ENCODE measurements at places on chromosomes 7 and 10.

DNA sequence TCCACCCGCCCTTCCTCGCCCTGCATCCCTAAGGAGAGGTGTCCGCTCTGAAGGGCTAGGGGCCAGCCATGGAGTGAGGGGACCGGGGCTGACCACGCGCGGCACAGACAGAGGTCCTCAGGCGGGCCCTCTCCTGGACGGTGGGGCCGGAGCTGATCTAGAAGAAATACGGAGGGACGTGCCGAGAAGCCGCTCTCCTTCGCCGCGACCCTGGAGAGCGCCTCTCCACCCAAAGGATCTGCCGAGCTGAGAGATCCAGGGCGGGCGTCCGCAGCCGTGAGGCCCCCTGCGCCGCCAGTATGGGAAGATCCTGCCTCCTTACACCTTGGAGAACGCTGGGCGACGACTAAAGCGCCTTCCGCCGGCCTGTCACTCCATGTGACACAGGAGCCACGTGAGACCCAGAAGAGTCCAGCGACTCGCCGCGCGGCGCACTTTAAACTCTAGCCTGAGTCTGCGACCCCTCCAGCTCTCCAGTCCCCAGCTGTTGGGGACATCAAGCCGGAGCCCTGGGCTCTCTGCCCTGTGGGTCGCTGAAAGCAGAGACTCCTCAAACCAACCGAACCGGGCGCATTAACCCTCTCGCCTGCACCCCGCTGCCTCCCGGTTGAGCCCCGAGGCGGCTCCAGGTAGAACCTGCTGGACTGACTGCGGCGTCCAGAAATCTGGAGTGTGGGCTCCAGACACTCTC, 1.5 kb upstream of the SFMBT2 start:
- no peak for DNase-seq

GRCh38 chr7:110224643-110225042, 866.3 kb upstream of the LRRN3 start:
- no peak for DNase-seq

- DNase-seq = no peak
Measured at GRCh38 chr7:4700577-4701235, 18.6 kb downstream of the FOXK1 start.

GRCh38 chr7:116777651-116778281, 84.6 kb upstream of the CAPZA2 start:
- DNase-seq = no peak

DNA sequence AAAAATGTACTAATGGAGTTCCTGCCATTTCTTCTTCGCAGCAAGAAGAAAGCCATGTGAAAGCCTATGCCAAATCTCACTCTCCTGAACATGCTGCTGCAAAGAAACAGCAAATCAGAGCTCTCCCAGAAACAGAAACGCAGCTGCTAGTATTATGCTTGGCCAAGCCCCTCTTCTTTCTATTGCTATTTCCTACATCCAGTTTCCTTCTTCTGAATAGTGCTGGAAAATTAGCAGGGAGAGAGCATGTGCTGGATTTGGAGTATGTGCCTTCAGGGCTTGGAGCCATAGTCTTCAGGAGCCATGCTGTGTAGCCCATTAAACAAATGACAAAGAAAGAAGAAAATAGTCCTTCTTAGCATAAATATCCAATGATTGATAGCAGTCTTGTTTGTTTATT, 852.0 kb upstream of the PHF14 start:
- DNase-seq = no peak

DNA sequence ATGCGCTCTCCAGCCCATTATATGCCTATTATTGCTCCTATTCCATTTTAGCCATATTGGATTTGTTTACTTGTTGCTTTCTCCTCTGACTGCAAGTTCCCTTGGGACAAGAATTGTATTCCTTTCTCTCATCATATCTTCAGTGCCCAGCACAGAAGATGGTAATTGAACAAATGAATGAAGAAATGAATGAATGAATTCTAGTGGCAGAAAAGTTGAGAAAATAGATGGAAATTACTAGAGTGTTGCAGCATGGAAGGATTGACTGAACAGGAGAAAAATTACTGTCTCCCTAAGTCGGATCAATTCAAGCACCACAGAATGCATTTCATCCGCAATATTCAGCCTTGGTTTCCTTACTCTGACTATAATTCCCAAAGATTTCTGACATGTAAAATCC, 1243.2 kb downstream of the SORCS1 start:
- no peak for DNase-seq

DNA sequence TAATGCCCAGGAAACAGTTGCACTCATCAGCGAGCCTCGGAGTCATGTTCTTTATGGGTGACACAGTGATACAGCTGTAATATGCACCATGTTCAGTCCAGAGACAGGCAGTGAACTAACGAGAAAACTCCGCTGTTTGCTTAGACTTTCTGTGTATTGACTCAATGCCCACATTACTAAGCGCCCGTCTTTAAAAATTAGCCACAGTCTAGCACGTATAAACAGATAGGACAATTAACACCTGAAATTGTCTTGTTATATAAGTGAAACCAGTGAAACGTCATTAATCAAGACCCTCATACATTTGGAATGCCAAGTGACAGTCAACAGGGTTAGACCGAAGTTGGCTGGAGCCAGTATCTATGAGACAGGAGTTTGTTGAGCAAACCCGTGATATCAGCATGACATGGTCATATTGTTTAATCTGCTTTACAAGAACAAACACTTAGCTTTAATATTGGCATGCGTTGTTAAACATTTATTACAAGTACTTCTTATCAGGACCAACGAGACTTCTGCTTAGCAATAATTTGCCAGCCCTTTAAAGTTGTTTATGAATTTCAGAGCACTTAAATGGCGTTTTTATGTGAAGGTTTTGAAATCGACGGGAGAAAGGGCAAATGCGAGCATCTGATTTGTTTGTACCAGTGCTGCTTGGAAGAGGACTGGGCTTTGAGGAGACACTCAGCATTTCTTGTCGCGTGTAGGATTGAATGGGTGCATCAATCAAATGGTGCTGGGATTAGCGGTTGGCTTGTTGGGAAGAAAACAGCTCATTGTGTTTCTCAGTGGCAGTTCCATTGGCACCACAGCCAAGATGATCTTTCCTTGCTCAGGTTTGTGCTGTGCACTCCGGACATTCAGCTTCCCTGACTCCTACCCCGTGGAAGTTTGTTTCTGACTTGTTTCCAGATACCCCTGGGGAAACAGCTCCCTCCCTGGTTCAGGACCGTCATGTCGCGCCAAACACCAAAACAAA, 56.3 kb downstream of the CAMK1D start:
- DNase-seq = no peak

- DNase-seq = no peak
Measured at GRCh38 chr7:142916508-142916907, 17.0 kb downstream of the TRPV5 start.

DNA sequence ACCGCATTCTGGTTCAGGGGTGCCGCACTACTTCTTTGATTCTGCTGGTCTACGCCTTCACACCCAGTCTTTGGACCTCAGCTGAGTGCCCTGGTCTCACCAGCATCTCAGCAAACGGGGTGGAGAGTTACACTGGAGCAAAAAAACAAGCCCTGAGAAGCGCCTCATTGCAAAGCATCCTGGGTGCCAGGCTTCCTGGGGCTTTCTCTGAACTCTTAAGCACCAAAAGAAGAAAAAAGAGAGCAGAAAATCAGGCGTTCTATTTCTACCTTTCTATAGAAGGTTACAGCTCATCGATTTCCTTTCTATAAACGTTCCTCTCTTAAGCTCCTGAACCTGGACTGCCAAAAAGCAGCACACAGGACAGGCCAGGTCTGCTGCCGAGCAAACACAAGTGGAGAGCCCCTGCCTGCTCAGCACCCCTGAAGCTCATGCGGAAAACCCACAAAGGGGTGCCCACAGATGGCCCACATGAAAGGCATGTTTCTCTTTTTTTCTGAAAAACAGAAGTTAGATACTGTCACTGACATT, 217.9 kb downstream of the SFMBT2 start:
- DNase-seq = peak; percentile 18

GRCh38 chr7:69412331-69413146, 185.7 kb upstream of the AUTS2 start:
- no peak for DNase-seq

DNA sequence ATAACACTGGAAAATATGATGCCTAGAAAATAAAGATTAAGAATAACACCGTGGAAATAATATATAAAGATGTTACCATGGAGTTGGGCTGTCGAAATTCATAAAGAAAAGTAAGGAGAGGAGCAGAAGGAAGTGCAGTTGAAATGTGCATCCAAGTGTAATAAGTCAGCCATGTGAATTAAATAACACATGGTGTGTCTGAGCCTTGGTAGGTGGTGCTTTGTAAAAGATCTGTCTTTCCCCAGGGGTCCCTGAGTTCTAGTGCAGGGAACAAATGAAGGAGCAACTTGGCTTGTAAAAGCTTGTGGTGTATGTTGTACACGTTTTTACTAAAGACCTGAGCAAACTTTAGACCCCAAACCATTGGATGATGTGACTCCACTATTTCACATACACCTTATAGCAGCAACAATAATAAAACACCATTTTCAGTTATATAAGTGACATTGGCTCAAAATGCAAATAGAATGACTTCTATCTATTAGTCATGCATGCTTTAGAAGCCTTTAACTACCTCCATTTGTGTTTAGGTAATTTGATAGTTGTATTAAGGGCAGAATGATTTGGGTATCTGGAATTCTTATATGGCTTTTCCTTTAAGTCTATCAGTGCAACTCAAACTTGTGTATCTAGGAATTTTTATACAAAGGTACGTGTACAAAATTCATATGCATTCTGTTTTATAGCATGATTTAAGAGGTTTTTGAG, 11.3 kb downstream of the STARD3NL start:
- no peak for DNase-seq

- no peak for DNase-seq
Measured at GRCh38 chr10:127344346-127344745, 148.0 kb upstream of the INSYN2A start.

- no peak for DNase-seq
Measured at GRCh38 chr10:71241830-71242621, 29.7 kb downstream of the UNC5B start.

GRCh38 chr7:111051832-111052231, 39.1 kb upstream of the LRRN3 start:
- DNase-seq = no peak

DNA sequence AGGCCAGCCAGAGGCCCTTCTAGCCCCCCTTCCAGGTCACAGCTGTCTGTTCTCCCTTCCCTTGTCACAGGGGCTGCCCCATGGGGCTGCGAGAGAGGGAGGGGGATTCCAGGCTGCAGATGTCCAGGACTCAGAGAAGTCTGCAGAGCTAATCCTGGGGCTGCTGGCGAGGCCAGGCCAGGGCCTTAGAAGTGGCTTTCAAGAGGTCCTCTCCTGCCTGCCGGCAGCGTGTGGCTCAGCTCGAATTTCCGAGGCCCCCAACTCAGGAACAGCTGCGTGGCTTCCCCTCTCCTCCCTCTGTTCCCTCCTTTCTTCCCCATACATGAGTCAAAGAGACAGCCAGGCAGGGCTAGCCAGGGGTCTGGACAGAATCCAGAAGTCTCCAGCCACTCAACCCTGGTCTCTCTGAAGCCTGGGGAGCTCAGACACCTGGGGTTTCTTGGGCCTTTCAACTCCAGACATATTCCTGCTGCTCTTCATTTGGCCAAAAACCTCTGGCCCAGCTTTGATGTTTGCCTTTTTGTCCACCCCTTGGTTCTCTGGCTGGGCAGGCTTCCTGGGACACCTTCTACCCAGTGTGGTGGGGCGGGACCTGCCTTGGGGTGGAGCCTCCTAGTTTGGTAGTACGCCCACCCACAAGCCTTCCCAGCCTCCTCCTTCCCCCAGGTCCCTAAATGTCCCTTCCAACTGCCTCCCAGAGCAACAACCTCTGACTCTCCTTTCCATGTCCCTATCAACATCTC, 21.8 kb upstream of the EIF5AL1 start:
- DNase-seq = no peak

GRCh38 chr10:15715619-15716227, 4.0 kb downstream of the ITGA8 start:
- no peak for DNase-seq

- DNase-seq = no peak
Measured at GRCh38 chr7:55526770-55527169, 45.5 kb downstream of the VOPP1 start.

- no peak for DNase-seq
Measured at GRCh38 chr10:929960-930624, 1.4 kb downstream of the LARP4B start.

- DNase-seq = no peak
Measured at GRCh38 chr10:104509981-104510380, 131.1 kb upstream of the SORCS3 start.

DNA sequence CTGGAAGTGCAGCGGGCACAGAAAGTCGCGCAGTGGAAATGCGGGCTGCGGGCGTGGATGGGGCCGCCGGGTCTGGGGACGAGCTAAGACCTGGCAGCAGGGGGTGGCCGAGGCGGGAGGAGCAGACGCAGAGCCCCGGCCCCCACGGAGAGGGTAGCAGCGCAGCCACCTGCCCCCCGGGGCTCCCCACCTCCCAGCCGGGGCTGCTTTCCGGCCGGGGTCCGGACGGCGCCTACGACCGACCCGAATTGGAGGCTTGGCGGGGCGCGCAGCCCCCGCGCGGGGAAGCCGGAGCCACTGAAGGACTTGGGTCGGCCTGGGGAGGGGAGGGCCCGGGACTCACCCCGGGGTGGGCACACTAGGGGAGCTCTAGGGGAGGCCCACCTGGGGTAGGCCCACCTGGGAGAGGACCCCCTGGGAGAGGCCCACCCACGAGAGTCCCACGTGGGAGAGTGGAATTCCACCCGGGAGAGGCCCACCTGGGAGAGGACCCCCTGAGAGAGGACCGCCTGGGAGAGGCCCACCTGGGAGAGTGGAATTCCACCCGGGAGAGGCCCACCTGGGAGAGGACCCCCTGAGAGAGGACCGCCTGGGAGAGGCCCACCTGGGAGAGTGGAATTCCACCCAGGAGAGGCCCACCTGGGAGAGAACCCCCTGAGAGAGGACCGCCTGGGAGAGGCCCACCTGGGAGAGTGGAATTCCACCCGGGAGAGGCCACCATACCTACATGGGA, 854 bp upstream of the CFAP46 start:
- DNase-seq = no peak

DNA sequence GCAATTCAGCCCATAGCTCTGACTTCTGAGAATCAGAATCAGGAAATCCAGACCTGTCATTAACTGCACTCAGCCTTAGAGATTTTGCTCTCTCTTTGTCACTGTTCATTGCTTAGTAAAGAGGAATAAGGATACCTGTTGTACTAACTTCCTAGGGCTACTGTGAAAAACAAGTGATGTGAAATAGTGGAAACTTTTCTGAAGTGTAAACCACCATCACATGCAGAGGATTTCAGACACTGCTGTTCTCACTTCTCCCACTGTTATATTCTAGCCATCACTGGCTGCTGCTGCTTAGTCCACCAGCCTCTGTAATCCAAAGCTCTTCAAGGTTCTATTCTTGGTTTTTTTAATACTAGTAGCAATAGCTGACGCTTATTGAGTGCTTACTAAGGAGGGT, 129.6 kb upstream of the CCDC6 start:
- no peak for DNase-seq

DNA sequence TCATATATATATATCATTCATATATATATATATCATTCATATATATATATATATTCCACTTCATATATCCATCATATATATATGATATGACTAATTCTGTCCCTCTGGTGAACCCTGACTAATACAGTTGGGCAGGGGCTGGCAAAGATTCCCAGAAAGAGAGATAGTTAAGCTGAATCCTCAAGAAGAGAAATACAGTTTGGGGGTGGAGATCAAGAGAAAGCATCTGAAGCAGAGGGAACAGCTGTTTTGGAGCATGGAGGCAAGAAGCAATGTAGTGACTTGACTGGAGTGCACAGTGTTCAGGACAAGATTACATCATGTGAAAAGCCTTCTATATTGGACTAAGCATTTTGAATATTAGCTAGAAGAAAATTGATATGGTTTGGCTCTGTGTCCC, 540.7 kb downstream of the MAGI2 start:
- no peak for DNase-seq
